Fibroblast of the aortic adventitia (primary cell): ENCODE measurements at places on chromosomes 2 and 18. TPM values are rescaled to one million over a fixed set of nuclear protein-coding genes. Genes with fewer than 3 reads are reported as not detected.
A peak's percentile ranks its signal among the peaks of the same experiment; 100 is the strongest.

GRCh38 chr2:234977228-234977679 lies 25.4 kb downstream of the SH3BP4 start:
- DNase-seq: no peak

- peak; percentile 88 for DNase-seq
Observed at GRCh38 chr2:217934321-217935131, 68.3 kb downstream of the TNS1 start.

- no peak for DNase-seq
Observed at GRCh38 chr2:1515986-1516797, 102.9 kb downstream of the TPO start.

SERPINB3 gene
- not detected in 2 replicates for total RNA-seq

SLC19A3 gene
- total RNA-seq: 0.18 and 1.6 TPM in 2 replicates

CREG2 gene
- 0.25 and 1.5 TPM in 2 replicates for total RNA-seq
